ENCODE measurements at places on chromosomes 7 and 10. TPM values are rescaled to one million over a fixed set of nuclear protein-coding genes. Genes with fewer than 3 reads are reported as not detected.

Gene MPP7
- total RNA-seq = 18.9 TPM

Gene HHEX
- 19.7 TPM for total RNA-seq

DNA sequence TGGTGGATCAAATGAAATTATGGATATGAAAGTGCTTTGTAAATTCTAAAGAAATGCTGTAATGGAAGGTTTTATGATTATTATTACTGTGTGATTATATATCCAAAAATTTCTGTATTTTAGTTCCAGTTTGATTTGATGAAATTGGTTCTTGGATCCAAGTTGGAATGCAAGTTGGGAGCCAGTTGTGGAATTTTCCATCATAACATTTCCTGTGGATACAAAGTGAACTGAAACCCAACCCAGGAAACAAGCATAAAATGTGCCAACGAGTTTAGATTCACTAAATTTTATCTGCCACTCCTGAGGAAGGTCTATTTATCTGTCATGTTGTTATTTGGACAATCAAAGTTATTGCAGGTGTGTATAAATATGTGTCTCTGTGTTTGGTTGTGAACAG is 131.4 kb upstream of the MDFIC start:
- H3K27ac ChIP-seq = no peak overlapping the region
- no peaks in the 10 kb centered on the region for H3K36me3 ChIP-seq
- DNase-seq = no peak
- H3K4me1 ChIP-seq = no peaks in the 10 kb centered on the region

DNA sequence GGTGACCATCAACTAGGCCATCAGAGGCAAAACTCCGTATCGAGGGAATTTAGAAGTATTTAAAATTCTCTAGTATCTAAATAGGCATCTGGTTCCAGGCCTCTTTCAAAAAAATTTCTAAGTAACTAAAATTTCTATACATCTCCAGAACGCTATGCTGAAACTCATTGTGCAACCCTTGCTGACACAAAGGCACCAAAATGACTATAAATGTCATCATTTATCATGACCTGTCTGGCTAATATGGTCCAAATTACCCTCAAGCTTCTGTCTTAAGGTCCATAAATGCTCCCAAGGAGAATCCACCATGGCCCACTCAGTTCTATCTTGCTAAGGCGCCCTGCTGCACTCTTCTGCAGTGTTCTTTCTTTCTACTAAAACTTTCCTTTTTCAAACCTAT is 16.2 kb downstream of the STEAP4 start:
- no peak for DNase-seq
- H3K4me3 ChIP-seq = no peak overlapping the region
- no peaks in the 10 kb centered on the region for H3K4me1 ChIP-seq
- no peaks in the 10 kb centered on the region for H3K27me3 ChIP-seq

GRCh38 chr7:92303761-92304160 is 58.0 kb downstream of the ANKIB1 start:
- H3K4me3 ChIP-seq = no peak overlapping the region
- no peak for DNase-seq
- no peaks in the 10 kb centered on the region for H3K27me3 ChIP-seq
- H3K27ac ChIP-seq = no peak overlapping the region
- no peaks in the 10 kb centered on the region for H3K4me1 ChIP-seq

DNA sequence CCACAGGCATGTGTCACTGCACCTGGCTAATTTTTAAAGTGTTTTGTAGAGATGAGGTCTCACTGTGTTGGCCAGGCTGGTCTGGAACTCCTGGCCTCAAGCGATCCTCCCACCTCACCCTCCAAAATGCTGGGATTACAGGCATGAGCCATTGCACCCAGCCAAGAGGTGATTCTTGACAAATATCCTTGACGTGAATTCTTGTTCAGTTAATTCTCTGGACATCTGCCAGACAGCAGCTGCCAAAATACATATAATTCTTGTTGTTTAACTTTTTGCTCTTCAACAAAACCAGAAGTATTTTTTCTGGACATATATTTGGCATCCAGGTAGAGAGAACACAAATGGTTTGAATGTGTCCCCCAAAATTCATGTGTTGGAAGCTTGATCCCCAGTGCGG is 3.2 kb downstream of the ACADSB start:
- no peaks in the 10 kb centered on the region for H3K27me3 ChIP-seq
- DNase-seq = peak; percentile 45
- no peak overlapping the region for H3K4me3 ChIP-seq
- peaks cover 23% of the 10 kb centered on the region for H3K4me1 ChIP-seq
- no peaks in the 10 kb centered on the region for H3K36me3 ChIP-seq

DNA sequence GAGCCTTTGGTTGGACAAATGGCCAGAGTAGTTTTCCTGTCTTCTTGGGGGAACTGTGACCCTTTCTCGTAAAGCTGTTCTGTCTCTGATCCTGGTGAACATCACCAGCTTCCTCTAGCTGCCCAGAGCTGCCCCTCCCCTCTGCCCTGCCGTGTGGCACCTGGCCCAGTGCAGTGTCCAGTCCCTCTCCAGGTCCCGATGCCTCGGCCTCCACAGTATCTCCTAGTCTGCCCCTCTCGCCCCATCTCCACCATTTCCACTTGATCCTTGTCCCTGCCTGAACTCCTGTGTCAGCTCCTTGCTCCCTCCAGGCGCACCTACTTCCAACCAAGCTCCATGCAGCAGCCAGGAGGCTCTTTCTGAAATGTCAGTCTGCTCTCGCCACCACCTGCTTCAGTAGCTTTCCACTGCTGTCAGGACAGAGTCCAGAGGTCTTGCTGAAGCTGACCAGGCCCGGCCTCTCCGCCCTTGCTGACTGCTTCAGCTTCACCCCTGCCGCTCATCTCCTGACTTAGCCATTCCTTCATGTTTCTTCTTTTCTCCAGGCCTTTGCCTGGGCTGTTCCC is 133.6 kb downstream of the GRK5 start:
- no peaks in the 10 kb centered on the region for H3K27me3 ChIP-seq
- H3K4me3 ChIP-seq = no peak overlapping the region
- no peaks in the 10 kb centered on the region for H3K36me3 ChIP-seq
- peaks cover 25% of the 10 kb centered on the region for H3K4me1 ChIP-seq
- no peak for DNase-seq
- H3K27ac ChIP-seq = peak overlapping the region; percentile 63

Measured in upper lobe of left lung (tissue), 6 donors.